ENCODE measurements at places on chromosomes 7 and 10.
A peak's percentile ranks its signal among the peaks of the same experiment; 100 is the strongest.

GRCh38 chr7:44767912-44768627 lies 19.4 kb downstream of the ZMIZ2 start:
- DNase-seq: peak; percentile 89

- no peak for DNase-seq
Observed at GRCh38 chr7:64632029-64632428, 33.9 kb upstream of the ZNF107 start.

GRCh38 chr10:132199268-132199853 lies 12.6 kb downstream of the DPYSL4 start:
- no peak for DNase-seq

- DNase-seq: no peak
Observed at GRCh38 chr10:33157103-33157502, 177.4 kb downstream of the NRP1 start.

DNA sequence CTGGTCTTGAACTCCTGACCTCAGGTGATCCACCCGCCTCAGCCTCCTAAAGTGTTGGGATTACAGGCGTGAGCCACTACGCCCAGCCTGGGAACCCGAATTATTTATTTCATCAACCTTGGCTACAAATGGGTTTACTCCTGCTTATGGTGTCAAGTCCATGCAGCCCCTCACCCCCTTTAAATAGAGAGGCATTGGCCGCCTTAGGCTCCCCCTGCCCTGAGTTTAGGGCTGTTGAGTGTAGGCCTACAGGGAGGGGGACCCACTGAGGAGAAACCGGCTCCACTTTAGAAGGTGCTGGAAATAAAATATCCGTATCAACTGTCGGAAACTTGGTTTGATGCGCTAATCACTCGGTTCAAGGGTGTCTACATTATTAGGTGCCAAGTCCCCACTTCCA lies 8.7 kb upstream of the SP8 start:
- no peak for DNase-seq

DNA sequence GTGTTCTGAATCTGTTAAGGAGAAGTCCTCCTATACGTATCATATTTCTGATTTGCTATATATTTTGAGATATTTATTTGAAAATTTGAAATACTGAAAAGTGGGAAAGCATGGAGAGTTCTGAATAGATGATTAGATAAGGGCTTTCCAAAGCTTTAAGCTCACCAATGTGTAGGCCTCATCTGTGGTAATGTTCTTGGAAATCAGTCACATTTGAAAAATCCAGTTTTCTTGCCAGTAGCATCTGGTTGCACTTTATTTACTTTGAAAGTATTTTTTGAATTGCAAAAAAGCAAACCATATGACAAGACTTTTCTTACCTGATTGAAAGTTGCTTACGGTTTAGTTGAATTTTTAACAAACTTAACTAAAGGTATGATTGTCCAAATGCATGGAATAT lies 21.7 kb downstream of the ADD3 start:
- DNase-seq: no peak

GRCh38 chr7:157255201-157255606 lies 81.6 kb upstream of the DNAJB6 start:
- no peak for DNase-seq

GRCh38 chr7:117630501-117630900 lies 150.7 kb downstream of the CFTR start:
- DNase-seq: no peak

GRCh38 chr7:4731803-4732202 lies 43.6 kb upstream of the AP5Z1 start:
- no peak for DNase-seq

- DNase-seq: no peak
Observed at GRCh38 chr10:88116481-88116880, 253.1 kb downstream of the PTEN start.

DNA sequence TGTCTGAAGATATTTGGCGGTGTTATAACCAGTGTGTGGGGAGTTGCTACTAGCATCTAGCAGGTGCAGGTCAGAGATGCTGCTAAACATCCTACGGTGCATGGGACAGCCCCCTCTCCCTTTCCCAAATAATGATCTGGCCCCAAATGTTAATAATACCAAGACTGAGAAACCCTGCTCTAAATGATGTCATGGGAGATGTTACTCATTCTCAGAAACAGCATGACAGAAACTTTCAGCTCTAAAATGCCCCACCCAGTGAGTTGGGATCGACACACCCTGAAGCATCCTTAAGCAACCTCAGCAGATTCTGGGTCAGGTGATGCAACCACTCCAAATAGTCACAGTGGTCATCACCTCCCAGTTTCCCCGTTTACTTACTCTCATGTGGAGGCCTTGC lies 108.8 kb upstream of the MPP7 start:
- no peak for DNase-seq

- DNase-seq: no peak
Observed at GRCh38 chr10:71220689-71221540, 8.5 kb downstream of the UNC5B start.

- DNase-seq: no peak
Observed at GRCh38 chr7:80372415-80372814, 139.4 kb downstream of the GNAT3 start.

- DNase-seq: no peak
Observed at GRCh38 chr7:74511345-74511744, 57.6 kb downstream of the GTF2IRD1 start.

DNA sequence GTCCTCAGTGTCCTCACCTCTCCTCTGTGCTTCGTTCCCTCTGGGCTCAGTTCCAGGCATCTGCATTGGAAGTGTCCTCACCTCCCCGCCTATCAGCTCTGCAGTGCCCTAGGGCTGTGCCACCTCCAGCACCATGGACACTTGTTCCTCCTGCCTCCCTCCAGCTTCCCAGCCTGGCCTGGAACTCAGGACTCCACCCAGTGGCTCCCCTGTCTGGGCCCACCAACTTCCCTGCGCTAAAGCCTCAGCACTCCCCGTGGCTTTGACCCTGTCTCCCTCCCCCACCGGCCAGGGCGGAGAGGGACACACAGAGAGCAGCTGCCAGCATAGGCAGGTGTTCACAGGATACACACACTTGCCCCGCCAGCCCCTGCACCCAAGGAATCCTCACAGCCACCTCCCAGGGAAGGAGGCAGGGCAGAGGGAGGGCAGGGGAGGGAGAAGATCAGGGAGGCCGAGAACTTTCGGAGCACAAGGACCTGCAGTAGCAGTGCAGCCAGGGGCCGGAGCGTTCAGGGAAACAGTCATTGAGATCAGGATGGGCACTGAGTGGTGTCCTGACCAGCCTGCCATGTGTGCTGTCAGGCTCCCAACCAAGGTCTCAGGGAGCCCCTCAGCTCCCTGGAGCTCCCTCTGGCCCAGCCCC lies 31.3 kb downstream of the ANXA8 start:
- no peak for DNase-seq

- no peak for DNase-seq
Observed at GRCh38 chr10:123062726-123063125, 53.9 kb downstream of the ACADSB start.

- peak; percentile 67 for DNase-seq
Observed at GRCh38 chr7:25385506-25386136, 157.3 kb upstream of the NPVF start.

- DNase-seq: no peak
Observed at GRCh38 chr10:93415693-93416092, 66.4 kb downstream of the MYOF start.

- no peak for DNase-seq
Observed at GRCh38 chr10:35447693-35448407, 111.5 kb downstream of the CCNY start.

GRCh38 chr10:93826355-93826754 lies 67.4 kb upstream of the SLC35G1 start:
- DNase-seq: no peak

DNA sequence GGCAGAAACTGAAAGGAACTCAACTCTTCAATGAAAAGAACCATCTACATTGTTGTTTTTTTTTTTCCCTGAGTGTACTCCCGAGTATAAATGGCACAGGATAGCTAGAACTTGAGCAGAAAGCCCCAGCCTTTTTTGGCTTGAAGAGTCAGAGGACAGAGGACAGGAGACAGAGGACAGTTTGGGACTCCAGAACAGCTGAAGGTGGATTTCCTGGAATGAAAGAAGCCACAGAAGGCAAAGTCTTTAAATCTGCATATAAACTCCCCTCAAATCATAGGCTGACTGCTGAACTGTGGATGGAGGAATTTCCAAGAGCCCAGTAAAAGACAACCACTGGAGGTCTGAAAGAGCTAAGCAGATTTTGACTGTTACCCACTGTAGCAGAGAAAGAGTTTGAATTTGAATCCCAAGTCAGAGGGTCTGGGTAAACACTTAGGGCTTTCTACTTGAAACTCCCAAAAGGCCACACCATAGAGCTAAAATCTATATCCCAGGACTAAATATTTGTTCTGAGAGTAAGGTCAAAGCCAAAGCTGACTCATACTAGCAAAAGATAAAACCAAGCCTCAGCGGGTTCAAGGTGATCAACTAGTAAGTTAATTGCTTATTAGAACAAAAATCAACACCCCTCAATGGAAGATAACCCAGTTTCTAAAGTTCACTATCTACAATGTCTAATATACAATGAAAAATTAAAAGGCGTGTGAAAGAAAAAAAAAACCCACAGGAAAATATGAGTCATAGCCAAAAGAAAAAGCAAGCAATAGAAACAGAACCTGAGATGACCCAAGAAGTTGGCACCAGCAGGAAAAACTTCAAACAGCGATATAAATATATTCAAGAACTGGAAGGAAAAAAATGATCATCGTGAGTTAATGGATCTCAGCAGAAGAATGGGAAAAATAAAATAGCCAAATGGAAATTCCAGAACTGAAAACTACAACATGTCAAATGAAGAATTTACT lies 1.8 kb upstream of the OPN1SW start:
- no peak for DNase-seq

GRCh38 chr10:13184730-13185514 lies 23.6 kb downstream of the MCM10 start:
- DNase-seq: no peak

- DNase-seq: no peak
Observed at GRCh38 chr10:65367706-65368105, 1558.1 kb upstream of the LRRTM3 start.

DNA sequence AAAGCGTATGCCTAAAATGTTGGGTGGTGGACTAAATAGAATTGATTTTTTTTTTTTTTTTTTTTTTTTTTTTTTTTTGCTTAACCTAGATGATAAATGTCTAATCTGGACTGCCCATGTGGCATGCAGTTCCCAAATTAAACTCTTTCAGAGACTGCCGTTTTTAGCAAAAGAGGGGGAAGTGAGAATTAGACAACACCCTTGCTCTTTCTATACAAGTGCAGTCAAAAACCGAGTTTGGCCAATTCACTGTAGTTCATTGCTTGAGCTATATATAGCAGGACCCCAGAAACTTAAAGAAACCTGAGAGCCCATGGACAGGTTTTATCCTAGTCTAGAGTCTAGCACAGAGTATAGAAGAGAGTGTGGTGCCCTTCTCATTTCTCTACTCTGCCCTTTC lies 141.9 kb downstream of the GRM3 start:
- no peak for DNase-seq

GRCh38 chr7:137001041-137001440 lies 132.6 kb downstream of the CHRM2 start:
- DNase-seq: no peak

Data from femur (tissue), 1 donor.